Germinal center (tissue), 1 donor: ENCODE measurements at places on chromosomes 12 and 14.
A peak's percentile ranks its signal among the peaks of the same experiment; 100 is the strongest.

- DNase-seq, result no peak
Measured at GRCh38 chr12:103415681-103416080, 80.1 kb downstream of the C12orf42 start.

GRCh38 chr12:103778781-103779180, 62.3 kb downstream of the NT5DC3 start:
- no peak for DNase-seq

DNA sequence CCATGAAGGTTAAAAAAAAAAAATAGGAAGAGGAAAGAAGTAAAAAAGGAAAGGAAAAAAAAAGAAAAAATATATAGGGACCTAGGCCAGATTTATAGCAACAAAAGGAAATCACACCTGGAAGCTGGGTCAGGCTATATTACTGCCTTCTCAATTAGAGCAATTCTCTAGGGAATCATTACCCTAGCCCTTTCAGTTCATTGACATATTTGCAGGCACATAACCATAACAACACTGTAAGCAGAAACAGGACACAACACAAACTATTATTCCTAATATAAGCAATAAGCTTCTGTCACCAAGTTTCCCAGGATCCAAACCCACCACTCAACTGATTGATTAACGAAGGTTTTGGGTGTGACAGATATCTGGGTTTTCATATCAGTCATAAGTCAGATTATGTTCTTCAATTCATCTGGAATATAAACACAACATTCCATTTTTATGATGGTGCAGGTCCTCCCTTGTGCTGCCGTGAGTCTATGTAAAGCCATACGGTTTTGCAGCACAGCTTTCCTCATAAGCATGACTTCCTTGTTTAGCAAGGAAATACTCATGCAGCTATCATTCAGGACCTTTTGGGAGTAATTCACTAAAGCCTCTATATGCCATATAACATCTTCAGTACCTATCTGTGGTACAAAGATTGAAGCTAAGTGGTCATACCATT, 4.2 kb downstream of the PCNX4 start:
- DNase-seq, result no peak

DNA sequence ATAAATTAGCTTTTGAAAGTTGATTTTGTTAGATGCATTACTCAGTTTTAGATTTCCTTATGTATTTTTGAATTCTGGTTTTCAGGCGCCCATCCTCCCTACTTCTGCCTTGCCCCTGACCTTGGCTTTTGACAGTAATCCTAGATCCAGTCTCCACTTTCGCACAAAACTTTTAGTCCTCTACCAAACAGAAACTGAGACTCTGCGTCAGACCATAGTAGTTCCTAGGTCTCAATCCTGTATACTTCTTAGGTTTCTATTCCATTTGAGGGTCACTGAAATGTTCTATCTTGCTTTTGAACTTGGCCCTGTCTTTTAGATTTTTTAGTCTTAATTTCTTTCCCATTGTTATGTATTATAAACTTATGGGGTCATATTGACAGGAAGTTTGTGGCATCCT, 307.9 kb upstream of the GARIN6 start:
- no peak for DNase-seq

DNA sequence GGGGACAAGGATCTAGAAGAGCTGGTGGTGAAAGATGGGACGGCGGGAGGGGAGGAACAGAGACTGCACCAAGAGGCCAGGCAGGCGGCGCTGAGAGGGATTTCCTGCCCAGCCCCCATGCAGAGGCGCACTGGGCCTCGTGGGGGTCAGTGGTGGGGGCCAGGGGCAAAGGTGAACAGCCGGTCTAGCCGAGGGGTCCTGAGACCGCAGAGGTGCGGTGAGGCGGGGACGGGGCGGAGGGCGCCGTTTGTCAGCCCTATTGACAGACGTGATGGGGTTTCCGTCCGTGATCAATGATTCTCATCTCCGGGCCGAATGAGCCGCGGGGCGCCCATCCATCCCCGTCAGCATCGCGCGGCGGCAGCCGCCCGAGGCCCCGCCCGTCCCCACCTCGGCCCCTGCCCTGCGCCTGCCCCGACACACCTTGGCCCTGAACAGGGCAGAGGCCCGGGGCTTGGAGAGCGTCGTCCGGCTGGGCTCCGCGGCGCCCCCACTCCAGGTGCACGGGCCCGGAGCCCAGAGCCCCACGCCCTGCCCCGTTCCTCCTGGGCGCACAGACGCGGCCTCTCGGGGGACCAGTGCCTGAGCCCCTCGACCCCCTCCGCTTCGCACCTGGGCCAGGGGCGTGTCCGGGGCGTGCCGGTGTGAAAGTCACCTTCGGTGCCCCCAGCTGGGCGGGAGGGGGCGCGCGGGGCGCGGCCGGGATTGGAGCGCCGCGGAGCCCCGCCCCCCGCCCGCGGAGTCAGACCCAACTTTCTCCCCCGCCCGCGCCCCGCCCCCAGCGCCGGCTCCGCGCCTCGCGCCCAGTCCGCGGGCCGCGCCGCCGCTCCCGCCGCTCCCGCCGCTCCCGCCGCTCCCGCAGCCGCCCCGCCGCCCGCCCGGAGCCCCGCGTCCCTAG, at the start of gene NXPH4:
TSS of gene NXPH4 (plus strand) at position 781 of the 898 bp plus-strand sequence. CDS start 176 bp downstream, outside the sequence.
- DNase-seq, result peak; percentile 79

DNA sequence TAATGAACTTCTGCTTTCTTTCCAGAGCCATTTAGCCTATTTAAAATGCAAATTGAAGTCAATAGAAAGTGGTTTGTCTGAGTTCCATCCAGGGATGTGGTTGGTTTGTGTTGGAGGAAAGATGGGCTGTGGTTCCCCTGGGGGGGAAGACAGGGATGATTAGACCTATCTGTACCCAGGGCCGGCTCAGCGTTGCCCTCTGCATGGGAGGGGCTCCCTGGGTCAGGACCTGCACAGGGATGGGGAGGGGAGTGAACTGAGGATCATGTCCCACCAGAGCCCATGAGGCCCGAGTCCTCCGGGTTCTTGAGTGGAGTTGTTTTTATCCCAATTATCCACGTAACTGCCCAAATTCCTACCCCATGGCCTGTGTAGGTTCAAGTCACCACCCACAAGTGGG, 76.9 kb upstream of the SFSWAP start:
- no peak for DNase-seq

GRCh38 chr12:24881724-24882371, 67.1 kb downstream of the BCAT1 start:
- DNase-seq, result no peak

- no peak for DNase-seq
Measured at GRCh38 chr14:100842799-100843198, 16.9 kb downstream of the MEG3 start.

DNA sequence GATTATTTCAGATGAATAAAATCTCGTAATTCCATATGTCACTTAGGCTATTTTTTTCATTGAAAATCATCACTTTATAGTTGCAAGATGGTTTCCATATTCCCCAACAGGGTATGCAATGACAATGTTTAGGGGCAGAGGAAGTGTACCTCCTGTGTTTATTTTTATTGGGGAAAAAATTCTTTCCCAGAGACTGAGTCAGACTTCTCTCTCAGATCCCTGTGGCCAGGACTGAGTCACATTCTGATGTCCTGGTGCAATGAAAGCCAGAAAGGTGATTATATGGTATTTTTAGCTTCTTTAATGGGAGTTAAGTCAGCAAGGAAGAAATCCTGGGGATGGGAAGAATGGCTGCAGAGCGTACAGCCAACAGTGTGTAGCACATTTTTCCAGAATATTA, 196.9 kb upstream of the ALG10 start:
- DNase-seq, result no peak

DNA sequence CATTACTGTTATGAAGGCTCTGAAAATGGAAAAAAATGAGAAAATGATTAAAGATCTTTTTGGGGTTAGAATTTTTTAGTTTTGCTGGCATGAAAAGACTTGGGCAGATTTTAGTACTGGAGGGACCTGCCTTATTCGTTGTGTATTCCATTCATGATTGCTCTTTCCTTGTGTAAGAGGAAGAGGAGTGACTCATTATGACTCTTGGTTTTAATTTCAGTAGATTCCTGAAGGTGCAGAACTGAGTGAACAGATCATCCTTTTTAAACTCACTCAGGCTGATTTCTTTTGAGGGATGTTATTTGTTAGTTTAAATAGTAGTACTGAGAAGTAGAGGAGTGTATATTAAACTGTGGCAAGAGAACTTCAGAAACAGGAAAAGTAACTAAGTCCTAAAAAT, 41.6 kb downstream of the AKAP6 start:
- DNase-seq, result no peak

- DNase-seq, result no peak
Measured at GRCh38 chr14:59677771-59678231, 101.2 kb upstream of the CCDC175 start.

- DNase-seq, result no peak
Measured at GRCh38 chr14:76834241-76834661, 8.0 kb downstream of the LRRC74A start.

- DNase-seq, result no peak
Measured at GRCh38 chr14:49986343-49987014, 93.6 kb downstream of the ARF6 start.

DNA sequence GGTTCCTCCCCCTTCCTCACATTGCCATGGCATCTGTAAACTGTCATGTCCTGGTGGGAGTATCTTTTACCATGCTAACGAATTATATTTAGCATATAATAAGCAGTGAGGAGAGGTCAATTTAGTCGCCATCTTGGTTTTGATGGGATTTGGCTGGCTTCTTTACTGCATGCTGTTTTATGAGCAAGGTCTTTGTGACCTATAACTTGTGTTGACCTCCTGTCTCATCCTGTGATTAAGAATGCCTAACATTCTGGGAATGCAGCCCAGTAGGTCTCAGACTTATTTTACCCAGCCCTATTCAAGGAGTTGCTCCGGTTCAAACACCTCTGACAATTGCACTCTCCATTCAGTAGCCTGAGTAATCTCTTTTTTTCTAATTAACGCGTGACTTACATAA, 2.1 kb upstream of the EIF4B start:
- no peak for DNase-seq

GRCh38 chr14:58587271-58587670, 50.5 kb upstream of the DACT1 start:
- no peak for DNase-seq
